ENCODE measurements at places on chromosomes 5 and 9.

DNA sequence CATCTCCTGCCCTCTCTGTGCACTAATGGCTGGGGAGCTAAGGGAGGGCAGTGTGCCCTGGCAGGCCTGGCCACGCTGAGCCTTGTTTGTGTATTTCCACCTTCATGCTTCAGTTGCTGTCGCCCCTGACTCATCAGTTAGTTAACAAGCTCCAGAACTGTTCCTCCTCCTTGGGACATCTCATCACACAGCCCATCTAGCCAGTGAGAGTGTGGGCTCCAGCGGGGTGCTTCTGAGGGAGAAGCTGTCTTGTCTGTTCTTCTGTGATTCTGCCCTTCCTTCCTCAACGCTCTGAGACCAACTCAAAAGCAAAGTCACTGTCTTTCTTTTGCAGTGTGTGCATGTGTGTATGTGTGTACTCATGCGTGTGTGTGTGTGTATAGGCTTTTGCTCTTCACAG, 58.3 kb upstream of the CPEB4 start:
- no peak for DNase-seq

GRCh38 chr5:455806-456205, 12.8 kb downstream of the EXOC3 start:
- no peak for DNase-seq

DNA sequence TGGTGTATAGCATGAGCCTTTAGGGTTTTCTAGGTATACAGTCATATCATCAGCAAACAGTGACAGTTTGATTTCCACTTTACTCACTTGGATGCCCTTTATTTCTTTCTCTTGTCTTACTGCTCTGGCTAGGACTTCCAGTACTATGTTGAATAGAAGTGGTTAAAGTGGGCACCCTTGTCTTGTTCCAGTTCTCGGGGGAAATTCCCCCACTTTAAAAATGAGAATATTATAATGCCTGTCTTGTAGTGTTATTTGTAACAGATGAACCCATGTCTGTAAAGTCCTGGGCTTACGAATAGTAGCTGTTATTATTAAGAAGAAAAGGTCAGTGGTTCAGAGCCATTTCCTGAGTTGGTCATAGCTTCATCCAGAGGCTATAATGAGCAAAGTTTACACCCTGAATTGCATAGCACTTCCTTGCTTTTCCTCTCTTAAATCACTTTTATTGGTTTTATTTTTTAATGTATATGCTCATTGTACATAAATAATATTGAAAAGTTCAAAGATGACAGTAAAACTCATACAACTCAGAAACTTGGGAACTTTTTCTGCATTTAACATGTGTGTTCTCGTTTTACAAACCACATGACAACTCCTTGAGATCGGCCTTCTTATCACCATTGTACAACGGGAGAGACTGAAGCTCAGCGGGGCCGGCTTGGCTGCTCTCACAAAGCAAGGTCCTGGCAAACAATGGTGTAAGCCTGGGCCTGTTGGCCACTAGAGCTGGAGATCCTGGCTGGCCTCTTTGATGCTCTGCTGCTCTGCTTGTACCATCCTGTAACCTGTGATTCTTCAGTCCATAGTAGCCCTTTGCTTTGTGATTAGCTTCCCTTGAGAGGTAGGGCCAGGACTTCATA, 85.2 kb downstream of the CYFIP2 start:
- peak; percentile 23 for DNase-seq

DNA sequence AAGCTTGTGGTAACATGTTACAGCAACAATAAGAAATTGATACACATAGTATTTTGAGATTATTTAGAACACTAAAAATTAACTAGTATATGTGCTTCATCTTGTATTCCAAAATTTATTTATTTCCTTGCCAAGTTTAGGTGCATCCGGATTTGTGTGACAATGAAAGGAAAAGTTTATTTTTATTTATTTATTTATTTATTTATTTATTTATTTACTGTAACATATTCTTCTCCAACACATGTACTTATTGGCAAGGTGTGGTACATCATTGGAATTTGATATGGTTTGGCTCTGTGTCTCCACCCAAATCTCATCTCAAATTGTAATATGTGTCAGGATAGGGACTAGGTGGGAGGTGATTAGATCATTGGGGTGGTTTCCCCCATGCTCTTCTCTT, 373.3 kb upstream of the EDIL3 start:
- no peak for DNase-seq

DNA sequence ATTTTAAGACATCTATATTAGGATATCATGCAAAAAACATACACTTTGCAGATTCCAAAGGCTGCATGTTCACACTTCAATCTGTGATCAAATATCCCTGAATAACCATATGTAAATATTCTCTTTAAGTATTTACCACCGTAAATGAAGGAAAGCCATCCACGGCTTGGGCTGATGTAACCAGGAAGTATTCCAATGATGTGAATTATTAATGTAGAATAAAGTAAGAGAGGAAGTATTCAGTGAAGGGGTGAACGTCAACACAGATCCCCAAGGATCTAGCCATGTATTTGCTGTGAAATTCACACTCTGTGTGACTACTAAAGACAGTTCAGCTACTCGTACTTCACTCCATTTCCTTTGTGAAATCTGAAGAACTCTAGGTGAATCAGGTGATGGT, 75.2 kb downstream of the CDH6 start:
- DNase-seq = no peak

DNA sequence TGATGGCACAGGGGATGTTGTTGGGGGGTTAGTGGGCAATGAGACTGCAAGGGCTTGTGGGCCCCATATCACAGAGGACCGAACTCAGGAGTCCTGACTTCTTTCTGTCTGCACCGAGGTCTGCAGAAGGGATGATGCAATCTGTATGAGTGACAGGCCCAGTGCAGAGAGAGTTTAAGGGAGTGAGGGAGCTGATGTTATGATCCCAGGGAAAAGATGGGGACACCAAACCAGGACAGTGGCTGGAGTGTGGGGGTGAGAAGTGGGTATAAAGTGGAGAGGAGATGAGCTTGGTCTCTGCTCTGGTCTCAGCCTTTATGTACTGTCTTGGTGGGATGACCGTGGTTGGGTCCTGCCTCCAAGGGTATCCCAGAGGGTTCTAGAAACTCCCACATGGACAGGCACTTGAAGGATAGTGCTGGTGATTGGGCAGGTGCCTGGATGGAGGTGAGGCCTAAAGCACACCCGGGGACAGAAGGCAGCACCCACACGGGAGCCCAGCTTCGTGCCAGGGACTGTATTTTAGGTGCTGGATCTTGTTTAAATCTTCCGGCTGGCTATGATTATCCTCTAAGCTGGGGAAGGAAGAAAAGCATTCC, 21.9 kb downstream of the GSN start:
- DNase-seq = no peak

DNA sequence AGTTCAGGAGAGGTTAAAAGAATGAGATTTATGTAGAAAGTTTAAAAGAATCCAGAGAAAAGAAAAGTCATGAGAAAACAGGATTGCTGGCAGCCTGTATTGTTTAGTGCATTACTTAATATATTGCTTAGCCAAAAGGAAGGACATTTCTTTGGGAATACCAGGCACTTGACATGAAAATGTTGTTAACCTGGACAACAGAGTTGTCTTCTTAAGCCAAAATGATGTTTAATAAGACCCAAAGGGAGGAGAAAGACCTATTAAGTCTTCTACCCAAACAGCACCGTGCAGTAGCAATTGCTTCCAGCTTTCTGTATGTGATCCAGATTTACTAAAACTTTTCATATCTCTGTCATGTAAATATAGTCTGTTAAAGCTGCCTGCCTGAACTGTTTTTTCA, 74.0 kb upstream of the PRLR start:
- no peak for DNase-seq

DNA sequence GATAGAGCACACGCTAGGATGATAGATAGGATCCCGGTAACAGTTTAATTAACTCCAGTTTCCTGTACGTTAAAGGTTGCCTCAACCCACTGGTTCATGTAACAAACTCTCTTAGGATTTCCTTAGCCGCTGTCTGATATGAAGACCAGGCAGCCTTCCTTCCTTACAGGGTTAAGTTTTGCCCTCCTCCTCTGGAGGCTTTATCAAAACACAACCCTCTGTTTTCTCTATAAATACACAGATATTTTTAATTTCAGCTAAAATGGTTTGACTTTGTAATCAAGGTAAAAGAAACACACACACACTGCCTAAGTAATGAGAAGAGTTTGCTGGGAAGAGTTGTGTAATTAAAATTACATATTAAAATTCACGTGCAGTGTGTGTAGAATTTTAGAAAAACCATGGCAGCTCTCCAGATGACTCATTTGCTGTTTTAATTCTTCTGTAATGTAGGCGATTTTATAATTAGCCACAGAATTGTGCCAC, 369.8 kb downstream of the CSNK1G3 start:
- DNase-seq = no peak

- no peak for DNase-seq
These were observed 67.4 kb downstream of the CARTPT start for GRCh38 chr5:71786337-71787055.

DNA sequence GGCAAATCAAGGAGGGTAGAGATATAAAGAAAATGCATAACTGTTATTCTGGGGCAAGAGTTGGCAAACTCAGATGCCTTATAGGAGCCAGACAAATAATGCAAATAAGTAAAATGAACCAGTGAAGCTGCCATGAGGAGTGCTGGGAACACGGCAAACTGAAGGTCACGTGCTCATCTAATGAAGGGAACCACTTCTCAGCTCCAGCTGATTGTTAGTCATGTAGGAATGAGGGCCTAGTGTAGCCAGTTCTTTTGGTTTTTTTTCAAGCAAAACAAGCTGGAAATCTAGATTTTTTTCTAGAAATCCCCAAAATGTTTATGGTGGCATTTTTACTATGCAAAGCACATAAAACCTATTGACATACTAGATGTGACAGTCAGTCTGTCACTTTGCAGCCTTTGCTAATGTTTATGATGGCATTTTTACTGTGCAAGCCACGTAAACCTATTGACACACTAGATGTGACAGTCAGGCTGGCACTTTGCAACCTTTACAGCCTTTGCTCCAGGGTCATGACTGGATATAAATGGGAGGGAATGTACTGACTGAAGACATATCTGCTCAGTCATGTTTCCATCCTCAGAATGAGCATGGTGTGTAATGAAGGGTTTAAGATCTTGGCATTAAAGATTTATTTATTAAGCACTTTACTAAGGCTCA, 39.4 kb downstream of the RUSC2 start:
- no peak for DNase-seq

GRCh38 chr5:112762113-112762810, 24.6 kb downstream of the APC start:
- no peak for DNase-seq

DNA sequence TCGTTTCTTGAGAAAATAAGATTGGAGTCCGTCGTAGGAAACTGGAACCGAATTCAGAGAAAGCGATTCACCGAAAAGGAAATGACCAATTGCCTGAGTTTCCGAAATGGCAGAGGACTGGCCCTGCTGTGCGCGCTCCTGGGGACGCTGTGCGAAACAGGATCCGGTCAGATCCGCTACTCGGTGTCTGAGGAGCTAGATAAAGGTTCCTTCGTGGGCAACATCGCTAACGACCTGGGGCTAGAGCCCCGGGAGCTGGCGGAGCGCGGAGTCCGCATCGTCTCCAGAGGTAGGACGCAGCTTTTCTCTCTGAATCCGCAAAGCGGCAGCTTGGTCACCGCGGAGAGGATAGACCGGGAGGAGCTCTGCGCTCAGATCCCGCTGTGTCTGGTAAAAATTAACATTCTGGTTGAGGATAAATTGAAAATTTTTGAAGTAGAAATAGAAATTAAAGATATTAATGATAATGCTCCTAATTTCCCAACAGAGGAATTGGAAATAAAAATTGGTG, 379 bp downstream of the PCDHGA3 start:
- DNase-seq = no peak

- no peak for DNase-seq
These were observed 65.1 kb downstream of the GNA14 start for GRCh38 chr9:77582961-77583576.

DNA sequence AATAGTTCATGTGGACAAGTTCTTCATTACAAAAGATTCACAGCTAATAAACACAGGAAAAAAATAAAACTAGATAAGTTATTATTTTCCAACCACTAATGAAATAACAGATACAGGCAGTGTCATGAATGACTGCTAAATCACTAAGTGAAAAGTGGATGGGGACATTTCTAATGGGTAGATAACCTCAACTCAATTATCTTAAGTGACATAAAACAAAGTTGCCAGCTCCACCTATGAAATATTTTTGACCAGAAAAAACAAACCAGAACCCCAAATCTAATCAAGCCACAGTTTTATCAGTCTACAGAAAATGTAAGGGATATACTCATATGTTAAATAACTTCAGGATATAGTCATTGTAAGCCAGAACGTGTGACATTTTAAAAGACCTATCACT, 74.4 kb downstream of the AGTPBP1 start:
- no peak for DNase-seq

DNA sequence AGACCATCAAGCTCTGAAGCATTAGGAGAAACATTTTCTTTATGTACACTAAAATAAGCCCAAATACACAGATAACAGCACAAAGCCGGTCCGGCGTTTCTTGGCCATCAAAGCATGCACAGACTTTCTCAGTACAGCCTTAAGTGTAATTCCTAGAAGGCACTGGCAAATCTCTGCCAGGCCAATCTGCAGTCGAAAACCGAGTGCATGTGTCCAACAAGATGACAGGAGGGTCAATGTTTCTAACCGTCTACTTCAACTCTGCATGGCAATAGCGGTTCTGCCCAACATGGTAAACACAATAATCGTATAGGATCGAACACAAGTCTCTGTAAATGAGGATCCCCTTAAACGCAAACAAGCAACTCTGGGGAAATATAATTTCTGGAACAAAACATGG, 1.1 kb downstream of the ARL15 start:
- DNase-seq = no peak

DNA sequence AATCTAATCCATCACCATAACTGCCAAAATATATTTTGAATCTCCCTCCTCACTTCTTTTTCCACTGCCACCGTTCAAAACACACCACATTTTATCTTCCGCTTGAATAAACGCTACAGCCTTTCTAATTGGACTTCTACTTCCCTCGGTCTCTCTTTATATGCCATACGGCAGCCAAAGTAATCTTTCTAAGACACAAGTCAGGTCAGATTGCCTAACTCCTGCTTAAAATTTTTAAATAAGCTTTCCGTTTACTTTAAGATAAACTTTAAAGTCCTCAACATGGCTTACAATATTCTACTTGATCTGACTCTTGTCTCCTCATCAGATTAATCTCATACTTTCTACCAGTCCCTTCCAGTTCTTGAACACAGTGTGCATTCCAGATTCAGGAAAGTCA, 9.7 kb downstream of the AFF4 start:
- no peak for DNase-seq

DNA sequence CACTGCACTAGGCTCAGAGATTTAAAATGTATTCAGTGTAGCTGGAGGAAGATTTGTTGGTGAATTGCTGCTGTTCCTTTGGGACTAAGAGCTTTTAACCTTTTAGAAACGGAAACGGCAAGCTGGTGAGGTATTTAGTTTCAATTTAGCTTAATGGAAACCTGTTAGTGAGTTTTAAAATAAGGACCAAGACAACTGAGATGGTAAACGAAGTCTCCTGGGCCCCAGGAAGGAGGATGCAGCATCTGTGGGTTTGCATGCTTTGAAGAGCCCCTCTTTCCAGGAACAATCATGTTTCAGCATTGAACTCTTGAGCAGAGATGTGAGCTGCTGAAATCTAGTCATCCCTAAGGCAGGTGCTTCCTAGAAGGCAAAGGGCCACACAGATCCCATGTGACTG, 16.5 kb downstream of the DNAI1 start:
- no peak for DNase-seq

Data from GM20000 (cell line).